Activated T-helper 2 cell treated with anti-CD3 and anti-CD28 coated beads, Interferon-gamma antibody, Interleukin-2, Interleukin-4, amounts not matched to agents 10 μg/mL and 5 μg/mL and 100 μg/mL, durations not matched to agents 14 hours and 24 hours and 36 hours (primary cell): ENCODE measurements at places on chromosomes 11 and 22. TPM values are rescaled to one million over a fixed set of nuclear protein-coding genes. Genes with fewer than 3 reads are reported as not detected.

The C11orf97 gene
- total RNA-seq, result not detected in 2 replicates

The CSNK1E gene
- 155 and 160 TPM in 2 replicates for total RNA-seq

The LDHAL6A gene
- not detected in 2 replicates for total RNA-seq

The FBXO7 gene
- 104 and 106 TPM in 2 replicates for total RNA-seq

The TNNT3 gene
- 2.0 and 2.9 TPM in 2 replicates for total RNA-seq

The MMP10 gene
- total RNA-seq, result not detected in 2 replicates

The MMP1 gene
- not detected in 2 replicates for total RNA-seq

The PLEKHB1 gene
- total RNA-seq, result 1.2 and 1.4 TPM in 2 replicates

The IFITM10 gene
- 0.14 and 0.34 TPM in 2 replicates for total RNA-seq

The NXPE1 gene
- total RNA-seq, result not detected in 2 replicates

The HBG2 gene
- not detected in 2 replicates for total RNA-seq

The CHRM1 gene
- total RNA-seq, result not detected in 2 replicates

The KRTAP5-4 gene
- not detected in 2 replicates for total RNA-seq

The DEFB131B gene
- not detected in 2 replicates for total RNA-seq

The NCAM1 gene
- not detected in 2 replicates for total RNA-seq

The MRGPRX4 gene
- not detected in 2 replicates for total RNA-seq

The POTEH gene
- total RNA-seq, result not detected in 2 replicates
